Activated CD8-positive, alpha-beta memory T cell treated with anti-CD3 and anti-CD28 coated beads for 1 hour (primary cell): ENCODE measurements at places on chromosomes 1 and 21.

DNA sequence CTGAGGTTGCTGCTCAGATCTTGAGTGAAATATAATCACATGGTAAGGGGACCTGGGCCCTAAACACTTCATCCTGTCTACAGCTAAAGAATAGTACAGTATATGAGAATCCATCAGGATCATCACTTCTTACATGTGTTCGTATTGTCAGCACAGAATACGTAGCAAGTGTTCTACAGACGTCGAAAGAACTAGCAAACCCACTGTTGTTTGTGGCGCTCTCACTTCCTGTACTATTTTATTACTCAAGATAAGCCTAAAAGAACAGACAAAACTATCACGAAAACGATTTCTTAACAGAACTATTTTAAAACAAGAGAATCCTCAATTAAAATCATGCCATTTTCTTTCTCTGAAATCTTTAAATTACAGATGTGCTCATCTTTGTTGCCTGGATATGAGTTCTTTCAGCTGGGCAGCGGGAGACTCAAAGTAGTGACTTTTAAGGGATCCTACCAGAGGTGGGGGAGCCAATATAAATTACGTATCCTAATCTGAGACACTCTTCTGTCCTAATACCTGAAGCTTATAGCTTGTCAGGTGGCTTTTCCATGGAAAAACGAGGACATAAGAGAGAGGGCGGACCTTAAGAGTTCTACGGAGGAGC, 724 bp downstream of the ST7L start:
- DNase-seq: no peak

- no peak for DNase-seq
These were observed 77.0 kb upstream of the GNG4 start for GRCh38 chr1:235726557-235726956.

GRCh38 chr21:42677339-42678321, 24.2 kb downstream of the PDE9A start:
- no peak for DNase-seq

DNA sequence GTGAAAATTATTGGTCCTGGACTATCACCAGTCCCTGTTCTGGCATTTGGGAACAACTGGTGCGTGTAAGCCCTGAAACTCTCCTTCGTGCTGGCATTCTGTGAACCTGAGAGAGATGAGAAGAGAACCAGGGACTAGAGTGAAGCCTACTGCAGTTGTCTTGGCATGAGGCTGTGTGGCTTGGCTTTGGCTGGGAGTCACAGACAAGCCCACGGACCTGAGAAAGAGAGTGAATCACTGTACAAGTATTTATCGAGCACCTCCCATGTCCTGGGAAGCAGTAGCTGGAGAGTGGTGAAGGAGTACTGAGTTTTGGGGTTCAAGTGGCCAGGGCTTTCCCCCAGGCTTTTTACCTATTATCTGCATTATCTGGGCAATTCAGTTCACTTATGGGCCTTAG, 63.3 kb downstream of the FGGY start:
- no peak for DNase-seq

DNA sequence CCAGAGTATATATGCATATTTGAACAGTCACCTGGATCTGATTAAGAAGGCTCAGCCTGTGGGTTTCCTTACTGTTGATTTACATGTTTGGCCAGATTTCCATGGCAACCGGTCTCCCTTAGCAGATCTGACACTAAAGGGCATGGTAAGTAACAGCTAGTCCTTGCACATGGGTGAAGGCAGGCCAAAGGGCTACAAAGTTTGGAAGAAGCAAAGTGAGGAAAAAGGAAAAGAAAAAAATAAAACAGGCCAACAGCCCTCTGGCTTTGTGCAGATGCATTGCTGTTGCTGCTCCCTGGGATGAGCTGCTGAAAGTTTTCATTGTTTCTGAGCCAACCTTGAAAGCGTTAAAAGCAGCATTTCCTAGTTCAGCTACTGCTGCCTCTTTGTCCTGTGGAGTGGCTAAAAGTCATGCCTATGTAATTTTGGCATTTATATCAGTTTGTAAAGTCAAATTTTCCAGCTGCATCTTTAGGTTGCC, 176.5 kb upstream of the HOOK1 start:
- no peak for DNase-seq

- no peak for DNase-seq
These were observed 15.6 kb downstream of the TNNT2 start for GRCh38 chr1:201361652-201362504.

DNA sequence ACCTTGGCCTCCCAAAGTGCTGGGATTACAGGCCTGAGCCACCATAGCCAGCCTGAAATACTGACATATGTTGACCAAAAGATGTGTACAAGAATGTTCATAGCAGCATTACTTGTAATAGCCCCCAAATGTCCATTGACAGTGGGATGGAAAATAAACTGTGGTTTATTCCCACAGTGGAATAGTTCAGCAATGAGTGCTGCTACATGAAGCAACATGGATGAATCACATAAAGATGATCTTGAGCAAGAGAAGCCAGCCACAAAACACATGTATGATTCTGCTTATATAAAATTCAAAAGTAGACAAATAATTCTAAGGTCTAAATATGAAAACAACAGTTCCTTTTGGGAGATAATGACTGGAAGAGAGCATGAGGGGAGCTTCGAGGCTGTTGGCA, 9.1 kb upstream of the CREG1 start:
- no peak for DNase-seq

DNA sequence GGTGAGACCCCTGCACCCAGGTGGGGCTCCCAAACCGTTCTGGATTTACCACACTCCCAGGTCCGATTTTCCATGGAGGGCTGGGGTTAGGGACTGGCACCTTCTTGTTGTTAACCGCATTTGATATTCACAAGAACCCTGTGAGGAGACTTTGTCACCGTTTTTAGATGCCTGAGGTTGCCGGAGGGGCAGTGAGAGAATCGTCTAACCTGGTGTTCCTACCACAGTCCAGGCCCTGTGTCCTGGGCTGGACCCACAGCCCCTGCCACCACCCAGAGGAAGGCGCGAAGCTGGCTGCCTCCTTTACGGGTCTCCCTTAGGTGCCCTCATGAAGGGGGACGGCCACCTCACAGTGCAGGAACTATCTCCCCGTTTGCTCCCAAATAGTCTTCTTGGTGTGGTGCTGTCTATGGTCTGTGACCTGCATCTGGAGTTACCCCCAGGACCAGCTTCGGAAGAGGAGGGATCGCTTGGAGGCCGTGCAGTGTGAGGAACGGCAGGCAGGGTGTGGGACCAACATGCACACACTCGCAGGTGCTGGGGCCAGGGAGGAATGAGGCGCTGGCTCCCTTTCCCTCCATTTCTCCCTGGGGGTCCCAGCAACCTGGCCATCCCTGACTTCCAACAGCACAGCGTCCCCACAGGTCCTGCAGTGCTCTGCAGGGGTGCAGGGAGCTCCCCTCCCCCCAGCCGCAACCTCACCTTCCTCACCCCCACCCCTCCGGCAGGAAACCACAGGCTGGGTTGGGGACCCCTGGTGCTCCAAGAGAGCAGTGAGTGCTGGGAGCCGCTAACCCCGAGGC, 7.0 kb downstream of the SIM2 start:
- no peak for DNase-seq

GRCh38 chr1:224196813-224197600, 14.0 kb downstream of the DEGS1 start:
- no peak for DNase-seq

DNA sequence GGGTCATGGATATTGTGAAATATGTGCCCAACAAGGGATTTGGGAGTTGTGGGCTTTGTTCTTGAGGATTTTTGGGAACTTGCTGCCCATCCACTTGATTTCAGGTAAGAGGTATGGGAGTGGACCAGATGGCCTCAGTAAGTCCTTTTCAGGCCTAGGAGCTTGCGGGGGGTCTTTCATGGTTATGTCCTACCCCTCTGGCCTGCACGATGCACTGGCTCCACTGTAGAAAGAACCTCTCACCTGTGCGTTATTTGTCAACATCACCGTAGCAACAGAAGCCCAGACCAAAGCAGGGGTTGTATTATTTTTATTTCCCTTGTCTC, 8.6 kb downstream of the RIIAD1 start:
- no peak for DNase-seq

DNA sequence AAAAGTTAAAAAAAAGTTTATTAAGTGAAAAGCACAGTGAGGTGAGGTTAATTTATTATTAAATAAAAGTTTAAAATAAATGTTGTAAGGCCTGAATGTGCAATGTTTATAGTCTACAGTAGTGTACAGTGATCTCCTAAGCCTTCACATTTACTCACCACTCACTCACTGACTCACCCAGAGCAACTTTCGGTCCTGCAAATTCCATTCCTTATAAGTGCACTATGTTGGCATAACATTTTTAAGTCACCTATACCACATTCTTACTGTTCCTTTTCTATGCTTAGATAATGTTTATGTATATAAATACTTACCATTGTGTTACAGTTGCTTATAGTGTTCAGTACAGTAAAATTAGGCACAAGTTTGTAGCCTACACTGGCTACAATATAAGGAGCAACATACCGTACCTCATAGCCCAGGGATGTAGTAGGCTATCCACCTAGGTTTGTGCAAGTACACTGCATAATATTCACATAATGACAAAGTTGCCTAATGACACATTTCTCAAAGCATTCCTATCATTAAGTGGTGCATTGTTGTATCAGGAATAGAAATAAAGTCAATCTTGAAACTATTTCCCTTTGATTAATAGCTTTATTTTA, 426.5 kb upstream of the BRINP3 start:
- no peak for DNase-seq

DNA sequence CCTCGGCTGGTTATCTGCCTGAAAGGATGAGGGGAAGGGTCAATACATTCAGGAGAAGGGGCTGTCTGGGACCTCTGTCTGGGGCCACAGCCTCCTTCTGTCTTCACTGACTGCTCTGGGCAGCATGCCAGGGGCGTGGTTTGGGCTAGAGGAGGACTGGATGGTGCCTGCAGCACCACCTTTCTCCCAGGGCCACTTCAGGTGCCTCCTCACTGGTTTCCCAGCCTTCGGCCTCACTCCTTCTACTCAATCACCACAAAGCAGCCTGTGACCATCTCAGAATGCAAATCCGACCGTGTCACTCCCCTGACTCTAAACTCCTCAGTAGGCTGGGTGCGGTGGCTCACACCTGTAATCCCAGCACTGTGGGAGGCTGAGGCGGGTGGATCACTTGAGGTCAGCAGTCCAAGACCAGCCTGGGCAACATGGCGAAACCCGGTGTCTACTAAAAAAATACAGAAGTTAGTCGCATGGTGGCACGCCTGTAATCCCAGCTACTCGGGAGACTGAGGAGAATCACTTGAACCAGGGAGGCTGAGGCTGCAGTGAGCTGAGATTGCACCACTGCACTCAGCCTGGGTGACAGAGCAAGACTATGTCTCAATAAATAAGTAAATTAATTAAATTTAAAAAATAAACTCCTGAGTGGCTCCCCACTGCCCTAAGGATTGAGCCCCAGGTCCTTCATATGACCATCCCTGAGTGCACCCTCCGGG, 50.1 kb upstream of the ECE1 start:
- DNase-seq: no peak

GRCh38 chr1:94951046-94951445, 24.1 kb upstream of the CNN3 start:
- DNase-seq: no peak

DNA sequence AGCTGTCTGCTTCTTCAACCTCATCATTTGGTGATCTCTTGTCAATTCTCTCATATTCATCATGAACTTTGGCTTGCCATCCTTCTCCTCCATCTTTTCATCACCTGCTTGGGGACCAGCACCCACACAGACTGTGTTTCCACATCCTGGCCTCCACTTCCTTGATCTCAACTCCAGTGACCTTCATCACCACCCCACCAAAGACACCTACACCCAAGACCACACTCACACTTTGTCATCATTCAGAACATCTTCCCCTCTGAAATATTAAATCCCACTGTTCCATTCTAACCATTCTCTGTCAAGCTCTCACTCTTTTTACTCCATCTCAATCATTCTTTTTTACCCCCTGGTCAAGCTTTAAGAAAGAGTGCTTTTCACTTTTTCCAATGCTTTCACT, 115.5 kb upstream of the VAV3 start:
- no peak for DNase-seq

- DNase-seq: no peak
These were observed 31.3 kb upstream of the ROR1 start for GRCh38 chr1:63742526-63742925.

GRCh38 chr1:36763771-36764170, 270.5 kb downstream of the GRIK3 start:
- DNase-seq: no peak

GRCh38 chr1:29259802-29260441, 23.6 kb downstream of the PTPRU start:
- DNase-seq: peak; percentile 17

- DNase-seq: no peak
These were observed 386.1 kb downstream of the MATN1 start for GRCh38 chr1:30337324-30337620.

- no peak for DNase-seq
These were observed 46.4 kb upstream of the ERG start for GRCh38 chr21:38544661-38545060.

GRCh38 chr1:45454464-45454863, 36.5 kb downstream of the TESK2 start:
- no peak for DNase-seq

GRCh38 chr1:63913533-63913932, 139.7 kb downstream of the ROR1 start:
- no peak for DNase-seq

DNA sequence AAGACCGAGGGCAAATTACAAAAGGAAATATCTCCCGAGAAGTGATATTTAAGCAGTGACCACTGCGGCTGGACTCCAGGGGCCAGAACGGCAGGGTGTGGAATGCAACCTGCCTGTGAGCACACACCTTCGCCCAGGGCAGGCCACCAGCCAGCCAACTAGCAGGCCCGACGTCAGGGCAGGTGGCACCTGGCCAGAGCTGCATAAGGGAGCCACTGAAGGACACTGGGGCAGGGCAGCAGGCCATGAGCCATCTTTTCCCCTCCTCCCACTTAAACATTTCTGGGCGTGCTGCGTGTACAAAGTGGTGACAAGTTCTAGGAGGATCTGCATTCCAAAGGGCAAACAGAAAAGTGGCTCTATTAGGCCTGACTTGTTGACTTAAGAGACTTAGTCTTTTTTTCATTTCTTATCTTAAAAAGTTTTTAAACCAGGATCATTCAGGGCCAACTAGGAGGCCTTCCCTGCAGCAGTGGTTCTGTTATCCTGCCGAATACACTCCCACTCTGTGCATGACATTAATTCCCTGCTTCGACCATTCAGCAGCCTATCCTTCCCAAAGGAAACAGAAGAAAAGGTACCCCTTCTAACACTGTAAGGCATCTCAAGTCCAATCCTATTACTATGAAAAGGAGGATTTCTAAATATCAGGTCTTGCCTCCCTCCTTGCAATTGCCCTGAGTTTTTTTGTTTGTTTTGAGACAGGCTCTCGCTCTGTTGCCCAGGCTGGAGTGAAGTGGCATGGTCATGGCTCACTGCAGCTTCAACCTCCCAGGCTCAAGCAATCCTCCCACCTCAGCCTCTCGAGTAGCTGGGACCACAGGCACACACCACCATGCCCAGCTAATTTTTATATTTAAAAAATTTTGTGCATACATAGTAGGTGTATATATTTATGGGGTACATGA, 96.3 kb downstream of the BCAR3 start:
- no peak for DNase-seq

GRCh38 chr1:50930193-50930592, 29.9 kb downstream of the FAF1 start:
- DNase-seq: no peak
